ENCODE measurements at places on chromosomes 12 and 14.

DNA sequence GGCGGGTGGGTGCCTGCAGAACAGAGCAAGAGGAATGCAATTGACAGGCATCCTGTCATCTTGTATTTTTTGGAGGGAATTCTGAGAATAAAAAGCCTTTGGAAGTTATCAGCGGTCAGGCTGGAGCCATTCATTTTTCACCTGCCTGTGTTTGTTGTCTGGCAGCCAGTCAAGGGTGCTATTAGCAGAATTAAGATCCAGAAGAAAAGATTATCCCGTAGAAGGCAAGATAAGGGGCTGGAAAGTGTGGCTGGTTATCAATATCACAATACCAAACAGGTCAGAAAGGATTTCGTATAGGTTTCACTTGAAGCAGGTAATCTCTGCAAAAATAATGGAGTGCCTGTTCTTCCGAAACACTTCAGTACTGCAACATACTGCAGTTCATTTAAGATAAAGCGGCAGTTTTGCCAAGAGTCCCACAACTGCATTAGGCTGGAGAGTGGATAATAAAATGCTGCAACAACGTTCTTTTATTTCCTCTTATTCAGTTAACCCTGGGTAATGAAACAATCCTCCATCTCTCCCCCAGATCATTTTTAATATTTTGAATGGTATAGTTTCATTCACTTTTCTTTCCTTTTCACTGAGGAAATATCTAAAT, 171.2 kb upstream of the CDKN3 start:
- DNase-seq = no peak

DNA sequence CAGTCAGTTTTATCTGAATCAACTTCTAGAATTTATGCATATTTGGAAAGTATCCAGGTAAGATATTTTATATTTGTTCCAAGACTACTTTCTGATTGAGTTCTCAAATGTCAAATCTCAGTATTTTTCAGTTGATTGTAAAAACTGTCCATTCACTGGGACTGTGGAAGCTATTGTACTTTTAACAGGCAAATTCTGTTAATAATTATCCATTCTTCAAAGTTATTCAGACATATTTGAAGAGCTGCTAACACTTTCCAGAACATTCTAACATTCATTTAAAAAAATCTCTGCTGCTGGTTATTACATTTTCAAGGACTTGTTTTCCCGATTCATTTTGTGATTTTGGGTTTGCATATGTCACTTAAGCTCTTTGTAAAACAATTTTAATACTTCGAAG, 59.7 kb downstream of the PIK3C2G start:
- DNase-seq = no peak

DNA sequence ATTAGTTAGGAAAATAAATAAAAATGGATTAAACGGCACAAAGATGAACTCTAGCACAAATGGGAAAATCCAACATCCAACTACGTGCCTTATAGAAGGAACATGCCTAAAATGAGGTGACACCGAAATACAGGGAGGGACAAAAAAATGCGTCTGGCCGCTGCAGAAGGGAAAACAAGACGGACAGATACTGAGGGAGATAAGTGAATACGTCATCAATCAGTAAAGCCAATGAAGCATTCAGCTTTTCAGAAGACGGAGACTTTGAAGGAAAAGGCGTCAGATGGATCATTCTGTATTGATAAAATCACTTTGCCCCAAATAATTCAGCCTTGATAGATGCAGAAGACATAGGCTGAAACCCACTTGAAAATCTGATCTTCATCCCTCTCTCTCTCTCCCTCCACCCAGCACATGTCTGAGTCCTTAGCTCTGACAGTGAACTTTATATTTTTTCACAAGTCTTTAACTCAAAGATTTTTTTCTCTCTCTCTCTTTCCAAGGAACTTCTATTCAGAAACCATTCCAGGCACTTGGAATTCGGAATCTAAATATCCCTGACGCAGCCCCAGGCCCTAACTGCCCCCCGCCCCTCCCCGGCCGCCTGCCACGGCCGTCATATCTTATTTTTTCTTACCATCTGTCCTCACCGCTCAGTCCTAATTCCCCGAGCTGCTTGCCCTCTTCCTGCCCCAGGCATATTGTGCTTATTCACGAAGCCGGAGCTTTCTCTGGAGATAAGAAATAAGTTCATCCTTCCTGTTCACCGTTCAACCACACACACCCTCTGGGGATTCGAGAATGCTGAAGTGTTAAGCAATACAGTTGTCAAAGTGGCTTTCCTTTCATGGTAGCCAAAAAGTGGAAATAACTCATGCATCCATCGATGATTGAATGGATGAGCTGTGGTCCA, 35.5 kb upstream of the RFLNA start:
- no peak for DNase-seq

DNA sequence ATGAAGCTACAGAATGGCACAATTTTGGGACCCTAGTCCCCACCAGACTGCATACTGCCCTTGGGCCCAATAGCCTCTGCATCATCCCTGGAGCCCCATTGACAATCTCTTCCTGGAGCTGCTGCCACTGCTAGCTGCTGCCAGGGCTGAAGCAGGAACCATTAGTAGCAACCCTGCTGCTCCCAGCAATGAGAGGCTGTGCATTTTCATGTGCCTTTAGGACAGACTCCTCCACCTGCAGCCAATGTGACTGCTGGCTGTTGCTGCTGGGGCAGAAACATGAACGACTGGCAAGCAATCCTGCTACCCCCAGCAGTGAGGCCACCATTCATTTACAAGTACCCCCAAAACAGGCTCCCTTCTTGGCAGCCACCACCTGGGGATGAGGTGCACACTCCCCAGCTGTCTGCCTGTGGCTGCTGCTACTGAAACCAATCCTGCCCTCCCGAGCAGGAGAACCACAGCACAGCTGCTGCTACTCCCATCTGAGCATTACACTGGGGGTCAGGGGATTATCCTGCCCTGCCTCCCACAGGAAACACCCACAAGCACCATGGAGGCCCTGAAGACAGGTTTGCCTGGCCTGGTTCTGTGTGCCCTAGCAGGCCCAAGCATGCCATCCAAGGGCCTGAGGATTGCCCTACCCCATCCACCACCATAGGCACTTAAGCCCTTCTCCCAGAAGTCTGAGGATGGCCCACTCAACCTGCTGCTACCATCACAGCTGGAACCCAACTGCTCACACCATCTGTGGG, 181.0 kb downstream of the MYRFL start:
- DNase-seq = no peak

DNA sequence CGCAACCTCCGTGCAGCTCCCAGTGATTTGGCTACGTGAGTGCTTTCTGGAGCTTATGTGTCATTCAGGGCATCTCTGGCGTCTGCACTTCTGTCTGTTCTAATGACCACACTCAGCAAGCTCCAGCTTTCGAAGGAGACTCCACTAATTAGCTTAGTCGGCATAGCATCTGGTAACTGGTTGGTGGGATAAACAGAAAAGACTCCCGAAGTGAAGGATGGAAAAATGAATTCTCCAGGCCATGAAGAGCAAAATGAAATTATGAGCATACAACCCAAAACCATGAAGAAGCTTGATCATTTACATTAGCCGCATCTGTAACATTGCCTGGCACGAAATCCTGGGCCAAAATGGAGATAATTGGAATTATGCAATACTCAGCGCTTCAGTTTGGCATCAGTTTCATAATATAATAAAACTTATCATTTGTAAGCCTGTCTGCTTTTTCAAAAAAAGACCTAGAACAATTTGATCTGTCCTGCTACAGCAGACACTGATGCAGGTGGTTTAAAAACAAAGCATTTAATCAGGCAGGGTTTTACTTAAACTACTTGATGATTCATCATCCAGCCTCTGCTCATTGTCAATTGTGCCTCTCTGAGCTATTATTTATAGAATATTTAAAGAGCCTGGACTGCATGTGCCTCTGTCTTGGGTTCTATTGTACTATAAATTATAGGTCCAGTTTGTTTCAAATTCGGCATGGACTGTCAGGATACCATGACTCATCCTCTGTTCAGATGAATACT, 87.4 kb downstream of the SYT1 start:
- no peak for DNase-seq

- DNase-seq = no peak
These were observed 152.9 kb upstream of the E2F7 start for GRCh38 chr12:77218278-77218677.

- DNase-seq = peak; percentile 85
These were observed 9.0 kb upstream of the OR6J1 start for GRCh38 chr14:22653012-22653621.

GRCh38 chr12:122981587-122982476, 1.4 kb downstream of the ARL6IP4 start:
- DNase-seq = no peak

- DNase-seq = no peak
These were observed 2.9 kb upstream of the ATP2A2 start for GRCh38 chr12:110278255-110278536.

- no peak for DNase-seq
These were observed 18.3 kb upstream of the LRP1-AS start for GRCh38 chr12:57165741-57166140.

- no peak for DNase-seq
These were observed 4.6 kb upstream of the NFATC4 start for GRCh38 chr14:24363401-24363800.

GRCh38 chr12:18998343-18999261, 130.9 kb upstream of the PLEKHA5 start:
- peak; percentile 59 for DNase-seq

- peak; percentile 30 for DNase-seq
These were observed 7.4 kb downstream of the NKX2-1 start for GRCh38 chr14:36512585-36513003.

DNA sequence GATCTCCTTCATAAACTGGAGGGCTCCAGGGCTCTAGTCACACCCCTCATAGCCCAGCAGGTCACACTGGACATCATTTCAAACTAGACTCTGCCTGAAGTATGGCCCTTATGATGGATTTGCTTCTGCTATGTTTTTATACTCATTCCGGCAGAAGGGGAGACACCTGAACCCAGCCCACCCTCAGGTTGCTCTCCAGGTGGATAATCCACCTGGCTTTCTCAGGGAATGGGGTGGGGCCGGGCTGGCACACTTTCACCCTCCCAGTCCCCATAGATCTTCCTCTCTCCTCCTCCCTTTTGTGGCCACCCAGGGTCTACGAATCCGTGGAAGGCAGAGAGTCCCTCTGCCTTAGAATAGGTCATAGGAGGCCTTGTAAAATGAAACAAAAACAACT, 9.8 kb upstream of the KRT73 start:
- no peak for DNase-seq

GRCh38 chr14:58108717-58109116, 43.3 kb downstream of the ARMH4 start:
- no peak for DNase-seq

DNA sequence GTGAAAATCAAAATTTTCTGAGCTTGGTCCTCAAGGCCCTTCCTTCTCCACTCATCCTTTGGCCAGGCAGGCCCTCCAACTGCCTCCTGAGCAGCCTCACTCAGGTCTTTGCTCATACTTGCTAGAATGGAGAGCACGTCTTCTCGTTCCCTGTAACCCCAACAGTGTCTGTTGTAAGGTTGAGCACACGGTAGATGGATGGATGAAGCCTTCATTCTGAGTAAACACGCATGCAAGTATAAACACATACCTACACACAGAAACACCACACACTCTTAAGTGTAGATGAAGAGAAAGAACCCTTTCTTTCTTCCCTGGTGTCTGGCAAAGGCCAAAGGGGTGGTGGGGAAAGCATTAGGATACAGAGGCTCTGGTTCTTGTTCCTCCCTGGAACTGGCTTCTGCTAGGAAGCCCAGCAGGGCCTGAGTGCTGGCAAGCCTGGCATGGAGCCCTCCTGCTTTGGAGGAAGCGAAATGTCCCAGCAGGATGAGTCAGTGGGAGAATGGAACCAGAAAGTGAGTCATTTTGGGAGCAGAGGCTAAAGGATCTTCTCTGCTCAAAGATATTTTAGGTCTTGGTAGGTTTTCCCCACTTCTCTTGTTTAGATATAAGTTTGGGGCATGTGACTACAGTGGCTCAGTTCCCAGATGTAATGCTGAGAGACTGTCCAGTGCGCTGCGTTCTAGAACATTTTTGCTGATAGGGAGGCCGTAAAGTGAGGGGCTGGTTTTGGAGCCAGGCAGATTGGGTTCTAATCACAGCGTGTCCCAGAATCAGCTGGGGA, 127.4 kb downstream of the CACNA1C start:
- DNase-seq = peak; percentile 87

DNA sequence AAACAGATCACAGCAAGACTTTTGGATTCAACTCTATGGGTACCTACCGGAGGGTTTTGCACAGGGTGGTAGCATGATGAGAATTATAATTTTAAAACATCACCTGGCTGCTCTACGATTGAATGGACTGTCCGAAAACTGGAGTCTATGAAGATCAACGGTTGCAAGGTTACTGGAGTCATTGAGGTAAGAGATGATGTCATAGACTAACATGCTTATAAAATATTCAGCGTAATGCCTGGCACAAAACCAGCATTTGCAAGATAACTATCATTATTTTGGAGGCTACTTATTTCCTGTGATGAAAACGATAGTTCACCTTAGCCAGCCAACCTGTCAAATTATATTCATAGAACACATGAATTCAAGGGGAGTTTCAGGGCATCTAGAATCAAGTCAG, 580.6 kb upstream of the TBX3 start:
- no peak for DNase-seq

DNA sequence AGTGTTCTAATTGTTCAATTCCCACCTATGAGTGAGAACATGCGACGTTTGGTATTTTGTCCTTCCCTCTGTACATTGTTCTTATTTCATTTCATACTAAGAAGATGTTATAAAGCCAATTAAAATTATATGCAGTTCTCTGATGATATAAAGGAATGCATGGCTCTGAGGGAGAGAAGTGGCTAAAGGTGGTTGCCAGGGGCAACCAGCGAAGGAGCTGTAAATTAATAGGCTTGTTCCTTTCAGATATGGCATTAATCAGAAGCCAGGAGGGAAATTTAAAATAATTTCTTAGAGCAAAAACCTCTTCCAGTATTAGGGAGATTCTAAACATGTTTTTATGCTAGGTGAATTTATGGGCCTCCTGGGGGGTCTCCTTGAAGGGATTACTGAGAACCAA, 227.8 kb downstream of the TMEM117 start:
- DNase-seq = no peak

DNA sequence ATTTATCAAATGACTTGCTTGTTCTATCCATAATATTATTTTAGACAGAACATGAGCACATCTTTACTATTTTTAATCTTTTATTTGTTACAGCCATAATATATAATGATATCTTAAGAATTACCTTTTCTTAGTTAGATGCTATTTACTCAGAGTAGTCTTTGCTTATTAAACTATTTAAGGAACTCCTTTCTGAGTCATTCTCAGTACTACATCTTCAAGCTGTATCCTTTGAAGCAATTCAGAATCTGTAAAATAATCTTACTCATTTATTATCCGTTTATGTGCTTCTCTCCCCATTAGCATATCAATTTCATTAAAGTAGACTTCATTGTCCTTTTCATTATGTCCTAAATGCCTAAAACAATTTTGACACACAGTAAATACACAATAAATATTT, 240.4 kb upstream of the FAR2 start:
- no peak for DNase-seq

Measured in astrocyte of the hippocampus (primary cell).